GM12892 (cell line): ENCODE measurements at places on chromosomes 1 and 21.
A peak's percentile ranks its signal among the peaks of the same experiment; 100 is the strongest.

GRCh38 chr21:37876561-37876960 is 39.7 kb downstream of the KCNJ6 start:
- DNase-seq = no peak

GRCh38 chr1:31476891-31477846 is 64.2 kb downstream of the SERINC2 start:
- no peak for DNase-seq

GRCh38 chr1:44999232-44999631 is 11.9 kb downstream of the HECTD3 start:
- DNase-seq = no peak

- DNase-seq = no peak
Observed at GRCh38 chr1:229253151-229253974, 17.5 kb upstream of the RAB4A start.

- no peak for DNase-seq
Observed at GRCh38 chr1:160207771-160208556, 2.8 kb downstream of the PEA15 start.

DNA sequence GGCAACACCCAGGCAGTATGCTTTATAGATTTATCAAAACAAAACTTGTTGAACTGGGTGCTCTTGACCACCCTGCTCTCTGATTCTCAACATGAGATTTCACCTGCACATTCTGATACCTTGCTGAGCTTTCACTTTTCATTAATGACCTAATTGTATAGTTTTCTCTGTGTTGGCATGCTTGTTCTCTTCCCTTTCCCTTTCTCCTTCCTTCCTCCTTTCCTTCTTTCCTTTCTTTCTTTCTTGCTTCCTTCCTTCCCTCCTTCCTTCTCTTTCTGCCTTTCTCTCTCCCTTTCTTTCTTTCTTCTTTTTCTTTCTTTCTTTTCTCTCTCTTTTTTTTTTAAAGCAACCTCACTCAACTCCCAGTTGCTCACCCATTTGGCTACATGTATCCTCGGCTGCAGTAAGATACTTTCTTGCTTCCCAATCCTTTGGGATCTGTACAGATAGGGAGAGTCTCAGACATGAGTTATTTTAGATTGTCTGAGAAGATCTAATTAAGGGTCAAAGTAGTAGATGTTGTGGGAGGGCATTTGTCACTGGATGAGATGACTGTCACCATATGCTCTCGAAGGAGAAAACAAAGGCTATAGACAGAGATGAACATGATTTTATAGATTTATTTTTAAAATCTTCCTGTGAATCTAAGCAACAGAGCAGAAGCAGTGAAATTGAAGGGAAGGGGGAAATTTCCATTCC is 458.0 kb downstream of the USP25 start:
- no peak for DNase-seq

- DNase-seq = no peak
Observed at GRCh38 chr1:116388122-116388521, 15.1 kb downstream of the ATP1A1 start.

GRCh38 chr1:60091195-60091715 is 17.7 kb upstream of the C1orf87 start:
- no peak for DNase-seq

DNA sequence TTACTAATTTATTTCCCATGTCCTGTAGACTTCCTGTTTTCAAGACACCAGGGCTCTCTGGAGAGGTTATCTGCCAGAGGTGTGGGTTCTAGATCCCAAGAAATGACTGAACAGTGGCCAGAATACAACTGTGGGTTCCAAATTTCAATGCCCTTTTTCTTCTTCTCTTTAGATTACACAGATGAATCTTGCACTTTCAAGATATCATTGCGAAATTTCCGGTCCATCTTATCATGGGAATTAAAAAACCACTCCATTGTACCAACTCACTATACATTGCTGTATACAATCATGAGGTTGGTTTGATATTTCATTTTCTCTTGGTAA is 15.0 kb downstream of the IFNAR2 start:
- no peak for DNase-seq

GRCh38 chr1:167767761-167768160 is 46.0 kb downstream of the MPZL1 start:
- no peak for DNase-seq

GRCh38 chr1:59214248-59215208 is 82.4 kb upstream of the FGGY start:
- DNase-seq = no peak

DNA sequence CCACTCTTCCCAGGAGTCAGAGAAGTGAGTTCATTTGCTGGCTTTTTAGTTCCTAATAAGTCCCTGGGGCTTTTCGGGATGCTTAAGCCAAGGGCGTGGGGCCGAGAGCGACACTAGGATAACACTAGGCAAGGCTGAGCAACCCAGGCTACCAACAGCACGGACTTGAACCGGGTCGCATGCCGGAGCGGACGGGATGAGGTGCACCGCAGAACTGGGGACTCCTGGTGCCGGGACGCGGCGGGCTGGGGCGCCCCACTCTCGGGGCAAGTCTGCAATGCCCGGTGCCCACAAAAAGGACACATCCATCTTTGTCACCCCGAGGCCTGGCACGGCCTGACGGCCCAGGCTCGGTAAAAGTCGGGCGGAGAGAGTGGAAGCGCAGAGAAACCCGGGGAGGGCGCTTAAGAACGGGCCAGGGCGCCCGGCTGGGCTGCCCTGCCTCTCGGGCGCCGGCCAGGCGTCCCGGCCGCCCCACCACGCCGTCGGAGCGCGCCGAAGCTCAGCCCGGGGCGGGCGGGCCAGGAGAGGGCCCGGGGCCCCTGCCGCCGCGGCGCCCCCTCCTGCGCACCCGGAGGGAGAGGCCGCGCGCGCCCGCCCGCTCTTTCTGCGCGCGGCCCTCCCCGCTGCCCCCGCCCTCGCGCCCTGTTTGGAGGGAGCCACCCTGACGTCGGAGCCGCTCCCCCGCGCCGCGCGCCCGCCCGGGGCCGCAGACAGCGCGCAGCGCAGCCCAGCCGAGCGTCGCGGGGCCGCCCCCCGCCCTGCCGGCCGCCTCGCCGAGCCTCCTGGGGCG is at the start of gene NBL1:
NBL1 (plus strand) TSS at position 710 of the 793 bp plus-strand sequence. CDS start 10,720 bp downstream, outside the sequence.
- peak; percentile 62 for DNase-seq

GRCh38 chr1:212565079-212565478 is 43.5 kb upstream of the ATF3 start:
- no peak for DNase-seq

DNA sequence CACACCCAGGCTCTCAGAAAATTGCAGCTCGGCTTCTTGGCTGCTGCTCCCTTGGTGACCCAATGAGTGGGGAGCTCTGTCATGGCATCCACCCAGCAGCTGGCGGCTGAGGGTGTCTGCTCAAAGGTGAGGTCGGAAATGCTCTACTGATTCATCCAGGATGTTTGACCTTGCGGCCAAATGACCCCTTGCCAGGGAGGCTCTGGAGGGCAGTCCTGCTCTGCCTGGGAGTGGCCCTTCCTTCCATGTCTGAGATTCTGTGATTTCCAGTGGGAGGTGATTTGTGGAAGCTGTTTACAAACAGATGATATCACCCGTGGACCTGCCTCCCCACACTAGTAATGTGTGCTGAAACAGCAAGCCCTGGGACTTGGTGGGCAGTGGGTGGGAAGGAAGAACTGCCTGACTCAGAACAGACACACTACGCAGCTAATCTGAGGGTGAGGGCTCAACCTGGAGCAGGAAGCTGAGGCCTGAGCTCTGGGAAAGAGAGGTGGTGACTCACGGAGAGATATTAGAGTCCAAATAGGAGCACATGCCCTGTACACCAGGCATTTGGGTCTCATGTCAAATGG is 3.0 kb downstream of the CRCT1 start:
- no peak for DNase-seq

GRCh38 chr1:112540226-112540794 is 31.5 kb downstream of the WNT2B start:
- DNase-seq = no peak

GRCh38 chr1:219441884-219442283 is 171.0 kb downstream of the ZC3H11B start:
- DNase-seq = no peak

DNA sequence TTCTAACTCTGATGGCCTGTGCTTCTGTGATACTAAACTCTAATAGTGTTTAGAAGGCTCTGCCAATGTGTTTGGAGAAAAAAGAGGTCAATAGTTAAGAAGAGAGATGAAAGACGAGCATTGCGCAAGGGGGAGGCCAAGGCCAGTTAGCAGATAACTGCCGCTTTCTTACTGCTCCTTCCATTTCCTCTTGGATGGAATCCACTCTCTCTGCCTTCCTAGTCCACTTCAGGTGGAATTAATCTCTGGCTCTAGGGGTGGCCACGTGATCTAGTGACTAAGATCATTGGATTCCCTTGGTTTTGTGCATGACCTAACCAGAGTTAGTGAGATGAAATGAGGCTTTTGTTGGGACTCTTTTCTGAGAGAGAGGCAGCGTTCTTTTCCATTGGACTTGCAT is 148.3 kb downstream of the ACTL8 start:
- DNase-seq = no peak

- DNase-seq = no peak
Observed at GRCh38 chr1:89098857-89099256, 27.1 kb downstream of the GBP2 start.

DNA sequence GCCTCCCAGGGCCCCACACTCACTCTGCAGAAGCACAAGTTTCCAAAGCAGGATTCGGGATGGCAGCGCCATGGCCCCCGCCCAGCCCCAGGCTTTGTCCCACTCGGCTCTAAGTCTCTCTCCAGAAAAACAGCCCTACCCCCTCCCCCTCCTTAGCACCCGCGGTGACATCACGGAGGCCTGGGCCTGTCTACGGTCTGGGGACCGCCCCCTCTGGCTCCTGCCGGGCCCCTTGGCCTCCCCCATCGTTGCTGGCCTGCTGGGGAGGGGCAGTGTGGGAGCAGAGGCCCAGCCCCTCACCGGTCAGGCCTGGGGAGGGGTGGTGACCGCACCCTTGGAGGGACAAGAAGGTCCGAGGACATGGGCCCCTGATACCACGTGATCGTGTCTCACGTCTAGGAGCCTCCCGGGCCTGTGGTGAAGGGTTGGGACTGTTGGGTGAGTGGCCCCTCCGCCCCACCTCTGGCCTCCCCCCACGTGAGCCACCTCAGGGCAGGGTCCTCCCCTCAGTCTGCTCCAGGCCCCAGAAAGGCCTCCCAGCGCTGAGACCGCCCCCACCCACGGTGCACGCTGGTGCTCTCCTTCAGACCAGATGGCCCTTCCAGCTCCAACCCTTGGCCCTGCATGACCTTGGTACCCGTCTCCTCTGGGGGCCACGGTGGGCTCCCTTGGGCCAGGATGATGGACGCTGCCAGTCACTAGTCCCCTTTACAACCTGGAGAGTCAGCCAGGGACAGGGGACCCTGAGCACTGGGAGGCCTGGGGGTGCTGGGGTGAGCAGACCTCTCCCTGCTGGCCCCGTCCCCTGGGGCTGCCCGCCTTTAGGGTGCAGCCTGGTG is at the start of gene MXRA8:
MXRA8 (minus strand) TSS at position 123 of the 839 bp plus-strand sequence; CDS start at position 72, 51 bp downstream.
- no peak for DNase-seq

DNA sequence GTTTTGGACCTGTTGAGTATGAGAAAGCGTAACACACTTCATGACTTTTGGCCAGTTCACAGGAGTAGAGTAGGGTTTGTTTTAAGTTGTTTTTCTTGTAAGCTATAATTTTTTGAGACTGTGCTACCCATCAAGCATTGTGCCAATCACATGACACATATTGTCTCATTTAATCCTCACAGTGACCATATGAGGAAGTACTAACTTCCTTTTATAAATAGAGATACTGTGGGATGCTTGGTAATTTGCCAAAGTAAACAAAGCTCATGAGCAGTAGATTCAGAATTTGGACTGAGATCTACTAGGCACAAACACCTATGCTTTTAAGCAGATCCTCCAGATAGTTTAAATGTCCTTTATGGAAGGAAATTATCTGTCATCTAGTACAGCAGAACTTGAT is 178.3 kb downstream of the CACNA1E start:
- no peak for DNase-seq

- no peak for DNase-seq
Observed at GRCh38 chr1:156004843-156005584, 15.7 kb downstream of the SSR2 start.

GRCh38 chr1:55203064-55203463 is 12.1 kb downstream of the USP24 start:
- no peak for DNase-seq

- DNase-seq = no peak
Observed at GRCh38 chr1:225846331-225847310, 35.6 kb downstream of the TMEM63A start.

DNA sequence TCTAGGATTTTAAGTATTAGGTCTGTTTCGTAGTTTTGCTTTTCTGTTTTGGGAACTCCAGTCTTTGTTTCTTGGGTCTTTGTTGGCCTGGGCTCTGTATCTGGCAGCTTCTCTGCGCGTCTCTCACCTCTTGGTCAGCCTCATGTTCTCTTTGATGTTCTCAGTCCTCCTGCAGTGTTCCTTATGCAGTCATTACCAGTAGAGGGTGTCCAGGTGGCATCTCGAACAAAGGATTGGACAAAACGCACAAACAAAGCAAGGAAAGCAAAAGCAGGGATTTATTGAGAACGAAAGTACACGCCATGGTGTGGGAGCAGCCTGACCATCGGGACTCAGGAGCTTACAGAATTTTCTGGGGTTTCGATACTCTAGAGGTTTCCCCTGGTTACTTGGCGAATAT is 133.7 kb upstream of the COL6A1 start:
- no peak for DNase-seq

DNA sequence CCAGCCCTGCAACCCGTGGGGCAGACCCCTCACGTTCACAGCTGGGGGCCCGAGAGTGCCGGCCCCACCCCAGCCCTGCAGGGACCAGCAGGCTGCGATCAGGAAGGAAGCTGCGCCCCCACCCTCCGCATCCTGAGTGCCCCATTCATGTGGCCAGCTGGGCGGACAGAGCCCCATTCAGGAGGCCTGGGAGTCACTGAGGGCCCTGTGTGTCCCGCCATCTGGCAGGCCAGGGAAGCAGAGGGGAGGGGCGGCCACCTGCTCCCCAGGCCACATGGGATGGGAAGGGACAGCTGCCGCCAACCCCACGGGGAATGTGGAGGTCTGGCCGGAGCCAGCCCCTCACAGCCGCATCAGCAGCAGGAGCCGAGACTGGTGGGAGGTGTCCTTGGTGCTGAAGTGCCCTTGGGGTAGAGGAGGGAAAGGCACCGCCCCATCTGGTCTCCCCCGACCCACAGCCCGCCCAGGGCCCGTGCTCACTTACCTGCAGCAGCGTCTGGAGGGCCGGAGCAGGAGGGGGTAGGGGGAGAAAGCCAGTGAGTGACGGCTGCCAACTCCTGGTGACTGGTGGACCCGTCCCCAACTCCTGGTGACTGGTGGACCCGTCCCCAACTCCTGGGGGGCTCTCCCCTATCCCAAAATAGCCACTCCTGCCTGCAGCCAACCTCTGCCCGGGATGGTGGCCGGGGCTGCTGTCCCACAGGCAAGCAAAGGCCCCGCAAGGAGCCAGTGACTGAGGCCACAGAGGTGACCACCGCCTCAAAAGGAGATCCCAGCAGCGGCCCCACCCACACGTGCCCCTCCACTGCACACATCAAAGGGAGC is 8.7 kb downstream of the ACAP3 start:
- DNase-seq = no peak

DNA sequence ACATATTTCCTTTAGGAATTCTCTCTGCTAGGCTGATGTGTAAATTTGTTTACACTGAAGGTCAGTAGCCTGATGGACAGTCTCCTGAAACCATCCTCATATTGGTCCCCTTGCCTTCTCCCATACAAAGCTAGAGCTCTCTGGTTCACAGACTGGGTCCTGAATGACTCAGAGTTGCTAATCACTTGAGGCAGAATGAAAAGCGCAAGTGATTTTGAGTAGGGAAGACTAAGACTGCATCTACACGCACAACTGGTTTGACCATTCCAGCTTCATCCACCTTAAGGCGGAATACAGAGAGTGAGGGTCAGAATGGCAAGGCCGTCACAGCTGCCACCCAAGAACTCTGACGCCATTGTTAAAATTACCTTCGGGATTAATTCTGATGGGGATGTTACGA is 70.2 kb upstream of the KIF26B start:
- no peak for DNase-seq
